ENCODE measurements at places on chromosomes 5 and 9. TPM values are rescaled to one million over a fixed set of nuclear protein-coding genes. Genes with fewer than 3 reads are reported as not detected.

- DNase-seq: no peak
Measured at GRCh38 chr9:133139246-133140173, 18.5 kb upstream of the RALGDS start.

- no peak for DNase-seq
Measured at GRCh38 chr5:38666668-38667498, 110.4 kb upstream of the LIFR start.

DNA sequence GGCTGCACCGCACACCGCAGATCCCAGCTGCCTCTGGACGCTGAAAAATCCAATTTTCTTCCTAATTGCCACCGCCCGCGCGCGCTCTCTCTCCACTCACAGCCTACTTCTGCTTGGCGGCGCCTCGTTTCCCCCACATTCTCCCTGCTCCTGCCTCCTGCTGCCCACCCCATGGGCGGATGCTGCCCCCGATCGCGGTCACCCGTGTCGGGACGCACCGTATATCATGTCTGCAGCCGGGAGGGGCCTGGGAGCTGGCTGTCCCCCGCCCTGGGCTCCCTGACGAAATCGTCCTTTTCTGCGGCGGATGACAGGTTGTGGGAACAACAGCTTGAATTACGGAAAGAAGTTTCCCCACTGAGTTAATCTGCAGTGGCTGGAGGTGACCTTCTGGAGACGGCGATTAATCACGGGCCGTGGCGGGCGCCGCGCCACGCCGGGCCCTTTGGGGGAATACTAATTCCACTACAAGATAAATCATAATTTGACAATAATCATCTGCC is 36.3 kb upstream of the PSD2 start:
- no peak for DNase-seq

- no peak for DNase-seq
Measured at GRCh38 chr9:77933019-77933418, 98.6 kb downstream of the GNAQ start.

DNA sequence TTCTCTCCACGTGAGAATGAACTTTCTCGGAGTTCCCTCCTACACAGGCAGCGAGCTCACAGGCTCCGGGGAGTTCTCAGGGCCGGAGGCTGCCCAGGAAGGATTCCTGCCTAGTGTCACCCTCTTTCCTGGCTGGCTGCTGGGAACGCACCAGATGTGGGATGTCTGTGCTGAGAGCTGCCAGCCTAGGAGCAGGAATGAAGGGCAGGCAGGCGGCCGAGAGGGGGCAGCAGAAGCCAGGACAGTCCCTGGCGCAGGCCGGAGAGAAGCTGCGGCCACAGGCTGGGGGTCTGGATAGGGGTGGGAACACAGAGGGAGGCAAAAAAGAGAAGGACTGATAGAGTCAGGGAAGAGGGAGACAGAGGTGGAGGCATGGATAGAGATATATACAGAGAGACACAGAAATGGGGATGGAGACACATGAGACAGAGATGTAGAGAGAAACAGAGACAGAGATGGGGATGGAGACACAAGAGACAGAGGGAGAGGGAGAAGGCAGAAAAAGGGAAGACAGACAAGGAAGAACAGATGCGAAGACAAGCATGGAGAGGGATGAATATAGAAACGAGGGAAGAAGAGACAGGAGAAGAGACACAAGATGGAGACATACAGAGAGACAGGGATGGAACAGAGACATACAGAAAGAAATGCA is 25.3 kb upstream of the ENHO start:
- no peak for DNase-seq

DNA sequence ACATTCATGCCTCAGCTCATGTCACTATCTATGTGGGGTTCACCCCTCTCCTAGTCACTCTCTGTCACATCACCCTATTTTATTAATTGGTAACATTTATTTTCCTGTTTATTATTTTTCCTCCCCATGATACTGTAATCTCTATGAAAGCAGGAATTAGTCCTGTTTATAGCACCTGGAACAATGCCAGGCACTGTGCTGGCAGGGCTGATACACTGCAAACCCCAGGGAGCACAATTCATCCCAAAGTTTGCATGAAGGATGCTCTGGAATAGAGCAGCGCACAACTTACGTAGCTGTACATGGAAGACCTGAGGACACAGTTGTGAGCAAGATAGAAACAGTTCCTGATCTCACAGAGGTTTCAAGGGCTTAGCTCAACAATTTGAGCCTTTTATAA is 103.2 kb downstream of the NSG2 start:
- DNase-seq: no peak

DNA sequence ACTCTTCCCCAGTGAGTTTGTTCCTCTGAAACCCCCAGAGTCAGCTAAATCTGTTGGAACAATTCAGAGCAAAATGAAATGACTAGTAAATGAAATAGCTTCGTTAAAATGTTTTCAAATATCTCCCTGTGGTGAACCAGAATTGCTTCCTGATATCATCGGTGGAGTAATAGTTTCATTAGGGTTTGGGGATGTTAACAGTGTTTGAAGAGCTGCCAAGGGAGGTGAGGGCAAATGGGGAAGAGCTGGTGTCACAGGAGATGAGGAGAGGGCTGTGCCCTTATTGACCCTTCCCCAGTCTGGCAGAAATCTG is 4.3 kb upstream of the C7 start:
- DNase-seq: no peak

DNA sequence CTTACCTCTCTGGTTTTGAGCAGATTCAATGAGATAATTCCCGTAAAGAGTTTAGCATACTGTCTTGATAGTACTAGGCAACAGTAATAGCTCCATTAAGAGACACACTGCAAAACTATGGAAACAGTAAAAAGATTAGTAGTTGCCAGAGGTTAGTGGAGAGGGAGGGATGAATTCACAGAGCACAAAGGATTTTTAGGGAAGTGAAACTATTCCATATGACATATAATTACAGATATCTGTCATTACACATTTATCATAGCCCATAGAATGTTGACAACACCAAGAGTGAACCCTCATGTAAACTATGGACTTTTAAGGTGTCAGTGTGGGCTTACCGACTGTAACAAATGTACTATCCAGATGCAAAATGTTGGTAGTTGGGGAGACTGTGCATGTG is 176.4 kb upstream of the PLCXD3 start:
- no peak for DNase-seq

GRCh38 chr9:37246826-37247225 is 126.5 kb downstream of the ZCCHC7 start:
- no peak for DNase-seq

- DNase-seq: no peak
Measured at GRCh38 chr9:81289622-81290021, 399.7 kb downstream of the TLE1 start.

DNA sequence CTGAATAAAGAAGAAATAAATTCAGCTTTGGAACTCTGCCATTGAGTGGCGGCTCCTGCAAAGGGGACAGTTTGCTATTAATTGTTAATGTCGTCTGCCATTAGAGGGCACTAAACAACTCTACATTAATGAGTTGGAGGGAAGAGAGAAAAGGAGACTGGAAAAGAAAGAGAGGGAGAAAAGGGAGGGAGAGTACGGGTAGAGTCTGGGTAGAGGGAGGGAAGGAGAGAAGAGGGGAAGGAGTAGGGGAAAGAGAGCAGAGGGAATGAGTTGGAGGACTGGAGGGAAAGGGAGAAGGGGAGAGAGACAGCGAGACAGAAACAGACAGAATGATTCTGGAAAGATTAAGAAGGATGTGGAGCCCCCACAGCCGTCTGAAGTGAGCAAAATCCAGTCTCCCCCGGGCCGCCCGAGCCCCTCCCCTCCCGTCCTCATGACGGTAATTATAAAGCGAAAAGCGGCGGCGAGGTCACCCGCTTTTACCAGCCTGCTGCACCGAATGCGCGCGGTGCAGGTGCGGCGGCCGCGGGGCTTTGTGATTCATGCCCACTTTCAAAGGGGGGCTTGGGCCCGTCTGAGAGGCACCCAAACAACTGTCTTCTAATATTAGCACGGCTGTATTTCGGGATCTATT is 1.9 kb upstream of the FST start:
- peak; percentile 54 for DNase-seq

GRCh38 chr5:33565324-33565723 is 124.6 kb downstream of the TARS1 start:
- no peak for DNase-seq

GRCh38 chr5:121763665-121764064 is 88.0 kb upstream of the FTMT start:
- no peak for DNase-seq

DNA sequence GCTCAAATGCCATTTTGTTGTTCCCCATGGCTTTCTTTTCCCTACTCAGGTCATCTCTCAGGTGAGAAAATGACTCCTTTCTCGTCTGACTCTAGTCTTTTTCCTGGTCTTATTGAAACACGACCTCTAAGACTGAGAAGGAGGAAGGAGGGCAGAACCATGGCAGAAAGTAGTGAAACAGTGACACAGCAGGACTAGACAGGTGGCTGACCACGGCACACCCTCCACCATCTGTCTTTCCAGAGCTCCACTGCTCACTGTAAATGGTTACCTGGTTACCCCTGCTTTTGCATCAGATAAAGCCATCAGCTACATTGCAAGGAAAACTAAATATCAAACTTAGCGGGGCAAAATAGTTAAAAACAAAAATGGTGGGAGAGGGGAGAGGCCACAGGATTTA is 30.9 kb downstream of the NR4A3 start:
- DNase-seq: no peak

GRCh38 chr5:77210964-77211690 is 647 bp downstream of the PDE8B start:
- DNase-seq: no peak

GRCh38 chr9:70478963-70479641 is 64.6 kb upstream of the KLF9 start:
- no peak for DNase-seq

DNA sequence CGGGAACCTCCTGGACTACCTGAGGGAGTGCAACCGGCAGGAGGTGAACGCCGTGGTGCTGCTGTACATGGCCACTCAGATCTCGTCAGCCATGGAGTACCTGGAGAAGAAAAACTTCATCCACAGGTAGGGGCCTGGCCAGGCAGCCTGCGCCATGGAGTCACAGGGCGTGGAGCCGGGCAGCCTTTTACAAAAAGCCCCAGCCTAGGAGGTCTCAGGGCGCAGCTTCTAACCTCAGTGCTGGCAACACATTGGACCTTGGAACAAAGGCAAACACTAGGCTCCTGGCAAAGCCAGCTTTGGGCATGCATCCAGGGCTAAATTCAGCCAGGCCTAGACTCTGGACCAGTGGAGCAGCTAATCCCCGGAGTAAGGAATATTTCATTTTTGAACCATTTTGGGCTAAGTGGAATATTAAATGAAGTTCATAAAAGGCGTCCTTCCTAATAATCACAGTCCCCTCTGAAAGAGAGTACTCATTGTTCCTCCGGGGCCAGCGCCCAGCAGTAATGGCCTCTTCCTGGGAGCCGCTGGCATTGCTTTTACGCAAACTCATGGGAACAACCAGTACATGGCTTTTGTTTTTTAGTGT is 23.6 kb downstream of the QRFP start:
- DNase-seq: no peak

DNA sequence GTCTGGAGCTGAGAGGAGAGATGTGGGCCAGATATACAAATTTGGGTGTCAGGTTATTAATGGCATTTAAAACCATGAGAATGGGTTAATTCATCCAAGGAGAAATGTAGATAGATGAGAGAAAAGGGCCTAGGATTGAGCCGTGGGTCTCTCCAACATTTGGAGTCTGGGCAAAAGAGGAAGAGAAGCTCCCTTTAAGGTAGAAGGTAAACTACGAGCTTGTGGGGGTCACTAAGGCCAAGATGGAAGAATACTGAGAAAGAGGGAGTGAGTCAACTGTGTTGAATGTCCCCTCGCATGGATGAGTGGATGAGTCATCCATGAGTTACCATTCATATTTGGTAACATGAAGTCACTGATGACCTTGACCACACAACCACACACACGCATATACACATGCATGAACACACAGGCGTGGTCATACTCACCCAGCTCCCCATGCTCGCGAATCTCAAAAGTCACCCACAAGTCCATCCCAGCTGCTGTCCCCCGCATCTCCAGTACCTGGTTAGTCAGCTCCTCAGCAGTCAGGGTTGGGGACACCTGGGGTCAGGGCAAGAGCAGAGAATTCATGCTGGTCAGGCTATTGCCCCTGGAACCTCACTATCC is 6.8 kb upstream of the FCHSD1 start:
- DNase-seq: no peak

DNA sequence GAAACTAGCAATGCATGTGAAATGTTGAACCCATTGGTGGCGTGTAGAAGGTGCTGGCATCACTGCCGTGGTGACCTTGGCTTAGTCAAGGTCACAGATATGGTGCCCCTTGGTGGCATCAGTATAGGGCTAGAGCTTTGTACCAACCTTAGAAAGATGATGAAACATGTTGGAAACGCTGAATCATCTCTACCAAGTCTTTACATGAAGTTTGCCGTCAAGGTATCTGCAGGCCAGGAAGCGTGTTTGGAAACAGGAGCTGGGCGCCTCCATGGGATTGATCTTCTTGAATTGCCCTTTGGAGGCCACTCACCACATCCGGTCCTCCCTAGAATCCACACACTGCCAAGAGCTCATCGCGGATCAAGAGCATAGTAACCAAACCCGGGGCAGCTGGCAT is 16.9 kb upstream of the BOD1 start:
- DNase-seq: no peak

DNA sequence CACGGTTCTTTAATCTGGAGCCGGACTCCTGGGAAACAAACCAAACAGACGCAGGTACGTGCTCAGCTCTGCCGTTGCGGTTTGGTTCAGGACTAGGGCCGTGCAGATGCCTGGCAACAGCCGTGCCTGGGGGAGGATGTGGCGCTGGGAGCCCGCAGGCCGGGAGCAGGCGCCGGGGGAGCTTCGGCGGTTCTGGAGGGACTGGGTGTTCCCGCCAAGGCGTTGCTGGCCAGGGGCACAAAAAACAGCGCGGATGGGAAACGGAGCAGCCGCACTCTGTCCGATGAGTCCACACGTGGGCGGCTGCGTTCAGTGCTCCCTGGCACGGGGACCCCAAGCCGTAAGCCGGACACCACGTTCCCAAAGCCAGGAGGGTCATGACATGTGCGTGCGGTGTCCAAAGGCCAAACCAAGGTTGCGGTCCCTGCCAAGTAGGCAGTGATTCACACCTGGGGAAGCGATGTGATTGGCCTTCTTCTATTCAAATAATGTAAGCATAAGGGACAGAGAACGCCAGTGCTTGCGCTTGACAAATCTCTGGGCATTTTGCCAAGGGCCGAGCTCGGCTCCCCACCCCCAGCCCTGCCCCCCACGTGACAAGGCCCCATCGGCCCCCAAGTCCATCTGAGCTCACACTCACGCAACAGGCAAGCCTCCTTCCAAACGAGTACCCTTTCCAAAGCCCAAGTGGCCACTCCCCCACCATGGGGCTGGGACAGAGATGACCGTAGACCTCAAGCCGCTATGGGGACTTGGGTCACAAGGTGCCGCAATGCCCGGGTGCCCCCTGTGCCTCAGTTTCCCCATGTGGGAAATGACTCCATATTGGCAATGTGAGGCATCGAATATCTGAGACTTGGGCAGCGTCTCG is 49.7 kb upstream of the NKD2 start:
- no peak for DNase-seq

GRCh38 chr5:88813805-88814575 is 69.0 kb downstream of the MEF2C start:
- no peak for DNase-seq

ADGRV1 gene
- polyA plus RNA-seq: 12.3 TPM

GPSM1 gene
- polyA plus RNA-seq: 42.3 TPM

SPINK6 gene
- polyA plus RNA-seq: not detected

OLFML2A gene
- polyA plus RNA-seq: 34.5 TPM

EPB41L4B gene
- 13.8 TPM for polyA plus RNA-seq
